ENCODE measurements at places on chromosomes 16 and 17.

- no peak for DNase-seq
Observed at GRCh38 chr17:67449845-67450755, 73.0 kb downstream of the PITPNC1 start.

DNA sequence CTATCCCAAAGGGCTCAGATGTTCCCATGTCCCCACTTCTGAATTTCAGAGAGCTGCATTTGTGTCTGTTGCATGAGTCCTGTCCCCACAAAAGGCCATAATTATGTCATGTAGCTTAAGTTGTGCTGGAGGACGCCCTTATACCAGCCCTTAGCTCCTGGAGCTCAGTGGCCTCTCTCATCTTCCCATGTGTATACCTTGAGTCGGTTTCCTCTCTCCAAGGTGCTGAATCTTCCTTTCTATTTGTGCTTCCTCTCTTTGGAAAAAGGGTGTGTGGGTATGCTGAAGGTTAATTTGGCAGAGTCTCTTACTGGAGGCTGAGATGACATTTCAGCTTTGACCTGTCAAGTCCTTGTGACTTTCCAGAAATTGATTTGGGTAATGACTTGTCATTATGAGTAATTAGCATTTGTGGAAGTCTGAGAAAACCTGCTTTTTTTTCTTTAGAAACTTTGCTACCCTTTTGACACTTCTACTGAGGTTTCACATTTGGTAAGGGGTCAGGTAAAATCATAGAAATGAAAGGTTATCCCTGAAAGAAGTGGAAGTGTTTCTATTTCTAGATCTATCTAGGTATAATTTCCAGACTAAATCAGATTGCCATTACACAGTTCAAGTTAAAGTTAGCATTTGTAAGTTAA lies 185.4 kb downstream of the ABCC12 start:
- no peak for DNase-seq

DNA sequence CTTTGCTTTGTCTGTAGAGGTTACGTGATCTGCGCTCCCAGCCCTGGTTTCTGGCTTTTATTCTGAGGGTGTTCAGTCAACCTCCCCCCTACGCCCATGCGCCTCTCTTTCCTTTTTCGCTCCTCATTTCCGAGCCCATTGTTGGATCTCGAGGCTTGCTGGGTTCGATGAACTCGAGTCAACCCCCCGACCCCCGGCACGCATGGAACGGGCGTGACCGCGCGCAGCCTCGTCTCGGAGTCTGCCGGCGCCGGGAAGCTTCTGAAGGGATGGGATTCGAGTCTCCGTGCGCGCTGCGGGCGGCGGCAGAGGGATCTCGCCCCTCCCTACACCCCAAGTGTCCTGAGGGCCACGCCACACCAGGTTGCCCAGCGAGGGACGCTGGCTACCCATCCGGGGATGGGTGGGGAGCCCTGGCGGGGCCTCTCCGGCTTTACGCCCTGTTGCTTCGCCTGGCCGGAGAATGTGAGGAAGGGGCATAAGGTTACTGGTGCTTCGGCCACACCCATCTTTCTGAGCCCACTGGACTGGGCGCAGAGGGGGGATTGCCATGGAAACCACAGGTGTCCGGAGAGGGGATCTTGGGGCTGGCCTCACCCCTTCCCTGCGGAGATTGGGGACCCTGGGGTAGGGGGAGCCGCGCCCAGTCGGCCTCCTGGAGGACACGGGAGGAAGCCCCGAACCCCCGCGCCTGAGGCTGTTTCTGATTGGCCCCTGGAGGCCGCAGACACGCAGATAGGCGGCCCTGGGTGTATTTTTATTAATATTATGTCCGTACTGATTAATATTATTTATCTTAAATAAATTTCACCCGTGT lies 1.8 kb downstream of the MAPT start:
- DNase-seq, result no peak

- no peak for DNase-seq
Observed at GRCh38 chr17:79843816-79844800, 4.9 kb upstream of the CBX4 start.

DNA sequence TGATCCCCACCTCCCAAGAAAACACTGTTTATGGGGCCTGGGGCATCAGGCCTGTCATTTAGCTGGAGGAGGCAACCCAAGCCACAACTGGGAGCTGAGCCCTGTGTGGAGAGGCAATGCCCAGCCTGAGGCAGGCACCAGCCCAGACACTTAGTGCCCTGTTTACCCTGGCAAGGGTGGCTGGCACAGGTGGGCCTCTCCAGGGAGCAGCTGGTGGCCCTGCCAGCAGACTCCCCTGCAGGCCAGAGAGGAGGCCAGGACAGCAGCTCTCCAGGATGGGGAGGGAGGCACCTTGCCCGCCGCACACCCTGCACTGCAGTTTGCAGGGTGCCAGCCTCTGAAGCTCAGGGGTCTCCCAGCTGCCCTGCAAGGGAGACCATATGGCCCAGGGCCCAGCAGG lies 9.1 kb upstream of the TMEM92 start:
- DNase-seq, result no peak

Measured in cerebellar nuclear complex (tissue), 1 donor.